ENCODE measurements at places on chromosomes 5 and 9.
A peak's percentile ranks its signal among the peaks of the same experiment; 100 is the strongest.

DNA sequence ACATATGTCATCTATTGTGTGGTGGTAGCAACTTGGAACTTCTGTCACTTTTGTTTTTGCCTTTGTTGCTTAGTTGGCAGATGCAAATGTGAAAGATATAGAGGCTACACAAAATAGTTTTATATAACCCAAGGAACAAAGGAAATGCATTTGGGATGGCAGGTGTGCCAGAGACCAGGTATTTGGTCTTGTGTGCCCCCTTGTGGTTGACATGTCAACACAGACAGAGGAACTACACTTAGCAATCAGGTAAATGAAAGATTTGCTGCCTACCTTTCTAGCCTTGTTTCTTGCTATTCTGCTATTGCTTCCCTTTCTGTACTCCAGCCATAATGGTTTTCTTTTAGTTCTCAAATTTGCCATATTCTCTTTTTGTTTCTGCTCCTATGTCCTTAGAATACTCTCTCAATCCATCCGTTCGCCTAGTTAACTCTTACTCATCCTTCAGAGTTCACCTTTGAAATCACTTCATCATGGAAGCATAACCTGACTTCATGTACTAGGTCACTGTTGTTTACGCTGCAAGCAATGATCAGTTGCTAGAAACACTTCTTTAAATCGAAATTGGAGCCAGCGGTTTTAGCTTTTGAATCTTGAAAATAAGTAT, 119.5 kb downstream of the TRPM3 start:
- DNase-seq, result peak; percentile 2

- DNase-seq, result no peak
These were observed 228.9 kb upstream of the SNX2 start for GRCh38 chr5:122545986-122546385.

GRCh38 chr9:4035777-4036176, 264.1 kb downstream of the GLIS3 start:
- DNase-seq, result no peak

DNA sequence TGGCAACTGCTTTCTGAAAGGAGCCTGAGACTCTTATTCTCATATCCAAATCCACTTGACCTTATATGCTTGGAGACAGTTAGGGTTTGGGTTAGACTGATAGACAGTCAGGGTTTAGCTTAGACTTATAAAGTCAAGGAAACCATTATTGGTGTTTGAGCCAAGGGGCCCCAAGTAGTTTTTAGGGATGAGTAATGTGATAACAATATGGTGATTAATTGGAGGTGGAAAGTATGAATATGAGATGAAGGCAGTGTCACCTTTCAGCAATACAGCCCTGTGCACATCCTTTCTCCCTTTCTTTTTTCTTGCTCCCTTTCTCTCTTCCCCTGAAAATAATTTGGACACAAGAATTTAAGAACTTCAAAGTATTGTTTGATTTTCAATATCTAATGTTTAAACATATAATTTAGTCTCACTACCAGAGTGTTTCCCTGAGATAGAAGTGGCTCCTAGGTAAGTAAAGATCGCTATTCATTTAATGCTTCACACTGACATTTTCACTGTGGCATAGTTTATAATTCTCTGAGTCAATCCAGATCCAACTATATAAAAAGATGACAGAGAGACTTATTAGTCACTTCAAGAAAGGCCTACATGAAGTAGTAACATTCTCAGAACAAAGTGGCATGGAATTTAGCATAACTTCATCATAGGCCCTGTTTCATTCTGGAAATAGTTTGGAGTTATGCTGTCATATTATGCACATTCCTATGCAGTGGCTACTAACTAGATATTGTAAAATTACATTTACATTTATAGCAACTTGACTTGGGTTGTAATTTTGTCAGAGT, 200.8 kb downstream of the CHSY3 start:
- DNase-seq, result no peak

- peak; percentile 75 for DNase-seq
These were observed at the start of gene UIMC1 for GRCh38 chr5:177006265-177006972. Gene UIMC1, minus strand, starts transcription at chr5:177006779. Its CDS starts 24,164 bp downstream, at chr5:176982615.

DNA sequence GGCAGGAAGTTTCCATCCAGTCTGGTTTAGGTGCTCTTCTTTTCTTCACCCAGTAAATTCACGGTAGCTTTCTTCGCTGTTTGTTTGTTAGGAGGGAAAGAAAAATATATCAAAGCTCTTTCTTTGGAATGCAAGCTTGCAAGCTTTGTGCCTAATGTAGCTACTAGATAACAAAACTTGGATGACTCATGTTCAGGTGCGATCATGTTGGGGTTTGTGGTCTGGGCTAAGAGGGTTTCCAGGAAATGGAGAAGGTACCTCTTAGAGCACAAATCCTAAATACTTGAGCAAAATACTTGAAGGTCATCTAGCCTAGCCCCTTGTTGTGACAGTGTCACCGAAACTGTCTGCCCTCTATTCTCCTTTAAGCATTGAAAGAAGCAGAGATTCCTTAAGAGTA, 17.7 kb downstream of the SRP19 start:
- DNase-seq, result no peak

- DNase-seq, result no peak
These were observed 72.5 kb downstream of the AMBP start for GRCh38 chr9:114005371-114006154.

DNA sequence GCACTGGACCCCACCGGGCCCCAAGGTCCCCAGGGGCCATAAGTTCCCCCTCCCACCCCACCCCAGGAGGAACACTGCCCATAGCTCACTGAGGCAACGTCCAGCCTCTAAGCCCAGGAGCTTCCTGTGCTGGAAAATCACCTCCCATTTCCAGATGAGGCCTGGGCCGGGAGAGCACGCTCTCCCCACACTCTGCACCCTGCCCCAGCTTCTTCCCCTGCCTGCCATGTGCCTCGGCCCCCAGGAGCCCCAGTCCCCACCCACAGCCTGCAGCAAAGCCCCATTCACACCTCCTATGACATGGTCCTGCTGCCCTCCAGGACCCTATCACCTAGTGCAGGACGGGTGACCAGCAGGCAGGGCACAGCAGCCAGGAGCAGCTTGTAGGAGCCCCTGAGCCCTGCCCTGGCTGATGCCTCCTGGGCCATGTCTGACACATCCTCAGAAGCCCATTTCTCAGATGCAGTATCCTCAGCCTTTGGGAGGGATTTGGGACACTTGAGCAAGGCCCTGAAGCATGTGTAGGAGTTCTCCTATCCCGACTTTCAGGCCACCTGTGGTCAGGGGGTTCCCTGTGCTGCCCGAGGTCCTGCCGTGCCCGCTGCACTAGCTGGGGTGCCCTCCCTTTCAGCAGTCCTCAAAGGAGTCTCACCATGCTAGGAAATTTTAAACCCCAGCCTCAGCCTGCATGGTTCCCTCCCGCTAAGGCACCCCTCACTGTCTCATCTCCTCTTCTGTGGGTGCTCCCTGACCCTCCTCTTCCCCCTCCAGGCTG, 119.4 kb upstream of the FOXD4L5 start:
- DNase-seq, result no peak

DNA sequence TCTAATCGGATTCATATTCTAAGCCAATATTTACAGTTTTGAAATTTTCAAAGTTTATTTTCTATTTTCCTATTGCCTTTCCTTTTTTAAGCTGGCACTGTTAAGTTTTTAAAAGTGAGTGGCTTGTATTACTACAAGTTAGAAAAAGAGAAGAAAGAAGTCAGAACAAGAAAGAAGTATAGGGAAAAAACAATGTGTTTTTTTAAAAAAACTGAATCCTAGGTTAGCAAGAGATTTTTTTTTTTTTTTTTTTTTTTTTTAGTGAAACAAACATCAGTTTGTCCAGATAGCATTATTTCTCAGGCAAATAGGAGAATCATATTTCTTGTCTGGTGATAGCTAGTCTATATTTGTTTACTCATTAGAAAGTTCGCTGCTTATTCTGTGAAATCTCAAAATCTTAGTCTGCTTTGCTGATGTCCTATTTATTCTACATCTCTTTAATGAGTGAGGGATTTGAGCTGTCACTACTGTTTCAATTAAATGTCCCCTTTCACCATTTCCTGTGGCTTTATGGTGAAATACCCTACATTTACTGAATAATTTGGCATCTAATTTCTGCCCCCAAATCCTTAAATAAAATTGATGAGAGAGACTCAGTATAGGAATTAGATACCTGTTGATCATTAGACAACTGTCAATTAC, 19.1 kb upstream of the LMNB1 start:
- no peak for DNase-seq

GRCh38 chr9:135229701-135230385, 142.4 kb downstream of the OLFM1 start:
- DNase-seq, result no peak

DNA sequence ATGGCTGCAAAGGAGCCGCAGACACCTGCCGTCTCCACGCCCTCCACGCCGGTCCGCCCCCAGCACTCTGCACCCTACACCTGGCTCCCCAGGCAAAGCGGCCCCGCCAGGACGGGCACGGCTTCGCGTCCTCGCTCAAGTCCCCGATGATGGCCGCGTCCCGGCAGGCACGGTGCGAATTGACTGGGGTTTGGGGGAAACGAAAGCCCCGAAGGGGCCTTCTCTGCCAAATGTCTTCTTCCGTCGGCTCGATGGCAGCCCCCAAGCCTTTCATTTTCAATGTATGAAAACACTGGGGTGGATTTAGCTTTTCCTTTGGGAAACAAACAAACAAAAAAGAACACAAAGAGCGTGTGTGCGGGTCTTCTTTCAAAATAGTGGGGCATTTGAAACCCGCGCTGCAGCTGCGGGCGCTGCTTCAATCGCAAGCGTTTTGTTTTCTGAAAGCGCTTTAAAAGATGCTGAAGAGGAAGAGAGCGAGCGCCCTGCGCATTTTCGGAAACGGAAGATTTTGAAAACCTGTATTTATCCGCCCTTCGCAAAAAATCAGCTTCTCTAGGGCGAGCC, 160.0 kb downstream of the RMI1 start:
- DNase-seq, result no peak

DNA sequence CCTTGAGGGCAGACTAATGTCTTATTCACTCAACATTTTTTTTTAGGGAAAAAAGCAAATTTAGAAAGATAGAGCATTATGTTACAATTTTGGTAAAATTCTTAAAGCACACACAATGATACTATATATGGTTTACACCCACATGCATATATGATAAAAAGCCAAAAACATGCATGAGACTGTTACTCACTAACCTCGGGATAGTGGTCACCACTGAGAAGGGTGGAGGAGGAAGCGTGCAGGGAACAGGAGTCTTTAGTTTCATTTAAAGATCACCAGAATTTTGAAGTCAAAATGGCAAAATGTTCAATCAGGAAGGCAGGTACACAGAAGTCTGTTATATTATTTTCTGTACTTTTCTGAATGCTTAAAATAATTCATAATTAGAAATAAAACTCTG, 9.2 kb downstream of the ARL15 start:
- no peak for DNase-seq

- DNase-seq, result no peak
These were observed 118.2 kb downstream of the HSD17B3 start for GRCh38 chr9:96183751-96184150.

DNA sequence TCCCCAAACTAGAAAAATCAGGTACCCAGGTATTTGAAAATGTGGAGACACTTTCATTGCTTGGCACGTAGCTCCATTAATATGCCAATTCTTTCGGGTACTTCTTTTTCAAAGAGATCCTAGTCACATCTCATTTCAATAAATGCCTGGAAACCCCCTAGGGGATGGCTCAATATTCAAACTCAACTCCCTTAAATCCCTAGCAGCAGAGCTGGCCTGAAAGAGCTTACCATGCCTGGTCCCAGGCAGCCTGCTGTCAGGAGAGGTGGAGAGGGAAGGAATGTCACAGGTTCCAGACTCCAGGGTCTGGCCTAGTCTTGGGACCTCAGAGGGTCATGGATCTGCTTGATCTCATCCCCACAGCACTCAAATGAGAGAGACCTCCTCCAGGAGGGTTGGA, 187.1 kb downstream of the SPOCK1 start:
- DNase-seq, result no peak

- DNase-seq, result no peak
These were observed 9.6 kb downstream of the ROPN1L start for GRCh38 chr5:10451137-10451824.

- no peak for DNase-seq
These were observed 22.8 kb downstream of the PTCH1 start for GRCh38 chr9:95494022-95494415.

GRCh38 chr5:39947657-39948056, 522.9 kb upstream of the DAB2 start:
- no peak for DNase-seq

- DNase-seq, result no peak
These were observed 121.8 kb upstream of the ELL2 start for GRCh38 chr5:96083361-96083881.

- DNase-seq, result no peak
These were observed 247.1 kb downstream of the EBF1 start for GRCh38 chr5:158852622-158853021.

DNA sequence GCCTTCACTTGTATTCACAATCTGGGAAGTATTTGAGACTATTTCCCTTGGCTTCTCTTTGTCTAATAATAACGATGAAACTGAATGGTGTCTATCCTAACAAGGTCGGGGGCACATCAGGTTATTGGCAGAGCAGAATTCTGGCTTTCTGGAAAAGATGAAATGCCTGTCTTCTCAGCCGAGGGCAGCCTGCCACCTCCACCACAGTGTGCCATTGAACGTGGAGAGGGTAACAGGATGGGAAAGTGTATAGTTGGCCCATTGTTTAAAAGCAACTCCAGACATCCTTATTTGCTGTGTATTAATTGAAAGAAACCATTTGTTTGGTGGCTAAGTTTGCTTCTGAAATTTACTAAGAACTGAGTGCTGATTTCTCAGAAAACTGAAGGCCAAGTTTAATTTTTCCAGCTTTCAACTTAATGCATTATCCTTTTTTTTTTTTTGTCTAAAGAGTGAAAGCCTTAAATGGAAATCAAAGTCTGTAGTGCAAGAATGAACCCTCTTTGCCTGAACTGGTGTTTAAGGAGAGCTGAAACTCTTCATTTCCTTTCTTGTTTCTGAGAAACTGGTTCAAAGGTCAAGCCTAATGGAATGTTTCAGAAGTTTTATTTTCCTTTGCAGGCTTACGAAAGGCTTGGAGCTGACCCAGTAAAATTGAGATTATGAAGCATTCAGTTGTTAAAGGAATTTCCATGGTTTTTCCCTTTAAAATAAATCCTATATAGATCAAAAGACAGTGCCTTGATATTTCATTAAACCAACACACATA, 563.7 kb upstream of the DAP start:
- no peak for DNase-seq

DNA sequence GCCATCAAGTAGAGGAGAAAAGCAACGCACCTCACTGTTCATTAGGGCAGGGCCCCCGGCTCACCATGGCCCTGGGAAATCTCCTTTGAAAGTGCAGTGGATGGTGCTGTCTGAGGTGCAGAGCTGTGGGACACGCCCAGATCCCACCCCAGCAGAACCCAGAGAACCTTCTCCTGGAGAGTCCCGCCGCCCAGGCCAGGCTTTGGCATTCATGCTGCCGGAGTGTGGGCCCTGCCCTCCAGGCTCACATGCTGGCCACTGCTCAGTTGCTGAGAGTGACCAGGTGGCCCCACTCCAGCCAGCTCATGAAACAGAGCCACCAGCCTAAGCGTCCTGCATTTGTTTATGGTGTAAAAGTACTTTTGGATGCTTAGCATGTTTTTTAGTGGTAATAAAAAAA, 23.8 kb upstream of the LRRC14B start:
- DNase-seq, result no peak

DNA sequence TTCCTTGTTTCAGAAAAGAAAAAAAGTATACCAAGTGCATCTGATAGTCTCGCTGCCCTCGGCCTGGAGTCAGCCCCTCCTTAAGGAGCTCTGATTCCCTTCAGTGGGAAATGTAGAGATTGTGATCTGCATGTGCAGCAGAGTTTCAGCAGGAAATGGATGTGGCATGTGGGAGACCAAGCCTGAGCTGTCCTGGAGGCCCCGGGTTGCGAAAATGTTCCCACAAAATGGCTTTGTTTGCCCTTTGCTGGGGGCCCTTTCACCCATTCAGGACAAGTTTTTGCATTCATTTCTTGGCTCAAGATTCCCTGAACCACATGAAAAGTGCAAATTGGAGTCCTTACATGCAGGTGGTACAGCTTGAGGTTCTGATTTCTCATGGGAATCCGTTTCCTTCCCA, 230.9 kb downstream of the GADD45G start:
- DNase-seq, result no peak
